Kidney epithelial cell (primary cell): ENCODE measurements at places on chromosomes 11 and 22.

- no peak for DNase-seq
Measured at GRCh38 chr11:119323532-119324033, 6.7 kb upstream of the MCAM start.

GRCh38 chr22:22378446-22379415, 129.8 kb downstream of the ZNF280B start:
- DNase-seq: no peak

GRCh38 chr11:27241311-27242122, 121.5 kb downstream of the CCDC34 start:
- peak; percentile 56 for DNase-seq

GRCh38 chr11:116535120-116535519, 237.7 kb downstream of the BUD13 start:
- DNase-seq: no peak

GRCh38 chr11:69646493-69647389, 5.8 kb downstream of the CCND1 start:
- no peak for DNase-seq

GRCh38 chr11:63869171-63869591, 30.3 kb downstream of the MARK2 start:
- no peak for DNase-seq

DNA sequence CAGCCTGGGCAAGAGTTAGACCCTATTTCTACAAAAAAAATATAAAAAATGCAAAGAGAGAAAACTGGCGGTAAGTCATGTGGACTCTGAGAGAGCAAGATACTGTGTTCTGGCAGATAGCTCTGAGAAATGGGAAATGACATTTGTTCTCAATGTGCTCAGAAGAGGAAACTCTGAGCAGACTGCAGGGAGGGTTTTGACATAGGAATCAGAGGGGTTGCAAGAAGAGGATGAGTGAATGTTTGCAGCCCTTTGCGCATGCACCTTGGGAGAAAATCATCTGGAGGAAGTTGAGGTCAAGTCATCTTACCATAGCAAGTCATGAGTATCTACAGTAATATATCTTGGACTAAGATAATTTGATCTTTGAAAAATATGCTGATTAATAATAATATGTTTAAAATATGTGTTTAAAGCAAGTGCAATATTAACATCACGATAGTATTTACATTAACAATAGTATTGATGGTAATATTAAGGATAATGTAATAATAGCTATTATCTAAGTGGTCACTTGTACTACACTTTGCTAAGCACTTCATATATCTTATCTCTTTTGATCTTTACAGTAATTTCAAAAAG, 2.6 kb downstream of the ACER3 start:
- DNase-seq: no peak

DNA sequence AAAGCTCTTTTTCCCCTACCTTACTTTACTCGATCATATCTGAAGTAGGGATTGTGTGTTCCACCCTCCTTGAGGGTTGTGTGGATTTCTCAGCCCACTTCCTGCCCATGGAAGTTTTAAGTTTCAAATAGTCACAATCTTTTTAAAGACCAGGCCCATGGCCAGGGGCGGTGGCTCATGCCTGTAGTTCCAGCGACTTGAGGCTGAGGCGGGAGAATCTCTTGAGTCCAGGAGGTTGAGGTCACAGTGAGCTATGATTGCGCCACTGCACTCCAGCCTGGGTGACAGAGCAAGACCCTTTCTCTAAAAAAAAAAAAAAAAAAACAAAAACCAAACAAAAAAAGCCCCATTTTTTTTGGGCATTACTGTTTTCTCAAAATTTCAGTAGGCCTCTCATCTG, 36.3 kb upstream of the LRRC10B start:
- no peak for DNase-seq

DNA sequence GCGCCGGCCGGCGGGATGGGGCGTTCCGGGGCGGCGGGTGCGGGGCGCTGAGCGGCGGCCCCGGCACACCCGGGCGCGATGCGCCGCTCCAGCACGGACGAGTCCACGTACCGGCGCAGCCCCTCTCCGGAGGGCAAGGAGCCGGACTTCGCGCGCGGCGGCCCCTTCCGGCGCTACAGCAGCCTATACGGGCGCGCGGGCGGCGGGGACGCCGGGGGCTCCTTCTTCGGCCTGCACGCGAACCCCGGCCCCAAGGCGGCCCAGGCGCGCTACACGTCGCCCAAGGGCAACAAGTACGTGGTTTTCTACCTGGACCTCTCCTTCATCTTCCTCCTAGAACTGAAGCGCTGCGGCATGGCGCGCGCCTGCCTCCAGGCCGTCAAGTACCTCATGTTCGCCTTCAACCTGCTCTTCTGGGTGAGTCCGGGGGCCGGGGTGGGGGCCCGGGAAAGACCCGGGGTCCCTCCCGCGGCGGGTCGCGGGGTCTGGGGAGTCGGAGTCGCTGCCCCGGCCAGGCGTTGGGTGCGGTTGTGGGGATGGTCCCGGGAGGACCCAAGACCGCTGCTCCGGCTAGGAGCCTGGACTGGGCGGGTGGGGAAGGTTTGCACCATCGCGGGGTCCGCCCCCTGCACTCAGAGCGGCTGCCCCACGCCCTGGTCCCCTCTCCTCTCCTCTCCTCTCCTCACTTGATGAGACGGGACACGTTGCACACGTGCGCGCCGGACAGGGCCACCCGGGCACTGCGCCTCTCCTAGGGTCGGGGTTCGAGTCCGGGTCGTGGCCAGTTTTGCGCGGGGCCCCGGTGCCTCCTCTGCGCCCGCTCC, 7.5 kb downstream of the TSPAN4 start:
- DNase-seq: no peak

DNA sequence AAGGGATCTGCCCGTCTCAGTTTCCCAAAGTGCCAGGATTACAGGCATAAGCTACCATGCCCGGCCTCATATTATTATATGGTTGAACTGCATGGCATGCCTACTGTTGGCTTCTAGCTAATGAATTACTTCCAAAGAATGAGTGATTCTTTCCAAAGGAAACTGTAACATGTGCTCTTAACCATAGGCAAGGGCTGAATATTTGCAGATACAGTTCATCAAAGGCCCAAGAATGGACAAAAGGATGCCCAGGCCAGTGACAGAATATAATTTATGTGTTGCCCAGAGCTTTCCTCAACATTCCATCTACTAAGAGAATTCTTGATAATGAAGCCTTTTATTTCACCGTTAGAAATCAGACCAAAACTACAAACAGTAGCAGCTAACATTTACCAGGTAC, 27.0 kb upstream of the CCDC89 start:
- no peak for DNase-seq

- DNase-seq: peak; percentile 49
Measured at GRCh38 chr11:4134806-4135205, 40.2 kb downstream of the RRM1 start.

- DNase-seq: no peak
Measured at GRCh38 chr11:2475136-2475918, 30.5 kb downstream of the KCNQ1 start.

- DNase-seq: no peak
Measured at GRCh38 chr11:66607126-66607834, 9.2 kb upstream of the RBM14 start.

DNA sequence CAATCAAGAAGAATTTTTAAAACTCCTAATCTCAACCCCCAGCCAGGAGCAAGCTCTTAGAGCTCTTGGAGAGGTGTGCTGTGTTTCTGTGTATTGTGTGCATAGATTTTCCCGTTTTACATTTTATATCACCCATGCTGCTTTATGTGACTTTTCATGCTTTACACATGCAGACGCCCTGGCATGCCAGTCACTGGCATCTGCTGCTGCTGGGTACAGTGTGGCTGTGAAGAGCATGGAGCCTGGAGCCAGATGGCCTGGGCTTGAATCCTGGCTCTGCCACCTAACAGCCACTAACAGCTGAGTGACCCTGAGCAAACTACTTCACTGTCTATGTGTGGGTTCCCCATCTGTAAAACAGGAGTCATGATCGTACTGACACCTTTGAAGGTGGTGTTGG, 23.1 kb downstream of the POLR3H start:
- DNase-seq: no peak

- DNase-seq: no peak
Measured at GRCh38 chr11:119317592-119318239, 786 bp upstream of the MCAM start.

- DNase-seq: no peak
Measured at GRCh38 chr11:64796757-64797541, 6.1 kb downstream of the MAP4K2 start.

- no peak for DNase-seq
Measured at GRCh38 chr11:84930863-84931262, 696.3 kb downstream of the DLG2 start.

- no peak for DNase-seq
Measured at GRCh38 chr11:75350743-75351540, 519 bp downstream of the ARRB1 start.

DNA sequence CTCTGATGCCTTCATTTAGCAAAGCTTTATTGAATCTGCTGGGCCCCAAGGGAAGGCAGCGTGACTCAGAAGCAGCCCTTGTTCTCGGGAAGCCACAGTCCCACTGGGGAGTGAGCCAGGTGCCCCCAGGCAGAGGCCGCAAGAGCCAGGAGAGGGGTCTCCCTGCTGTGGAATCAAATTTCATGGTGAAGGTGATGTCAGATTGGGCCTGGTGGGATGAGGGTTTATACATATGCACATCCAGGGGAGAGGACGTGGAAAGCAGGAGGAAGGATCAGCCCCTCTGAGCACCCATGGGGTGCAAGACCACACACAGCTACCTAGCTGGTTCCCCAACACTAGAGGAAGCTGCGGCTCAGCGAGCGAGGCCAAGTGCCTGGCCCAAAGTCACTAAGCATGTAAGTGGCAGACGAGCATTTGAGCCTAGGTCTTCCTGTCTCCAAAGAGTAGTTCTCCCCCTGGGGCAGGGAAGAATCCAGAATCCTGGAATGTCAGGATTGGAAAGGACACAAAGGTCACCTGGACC, 2.0 kb downstream of the SYNGR1 start:
- DNase-seq: no peak

DNA sequence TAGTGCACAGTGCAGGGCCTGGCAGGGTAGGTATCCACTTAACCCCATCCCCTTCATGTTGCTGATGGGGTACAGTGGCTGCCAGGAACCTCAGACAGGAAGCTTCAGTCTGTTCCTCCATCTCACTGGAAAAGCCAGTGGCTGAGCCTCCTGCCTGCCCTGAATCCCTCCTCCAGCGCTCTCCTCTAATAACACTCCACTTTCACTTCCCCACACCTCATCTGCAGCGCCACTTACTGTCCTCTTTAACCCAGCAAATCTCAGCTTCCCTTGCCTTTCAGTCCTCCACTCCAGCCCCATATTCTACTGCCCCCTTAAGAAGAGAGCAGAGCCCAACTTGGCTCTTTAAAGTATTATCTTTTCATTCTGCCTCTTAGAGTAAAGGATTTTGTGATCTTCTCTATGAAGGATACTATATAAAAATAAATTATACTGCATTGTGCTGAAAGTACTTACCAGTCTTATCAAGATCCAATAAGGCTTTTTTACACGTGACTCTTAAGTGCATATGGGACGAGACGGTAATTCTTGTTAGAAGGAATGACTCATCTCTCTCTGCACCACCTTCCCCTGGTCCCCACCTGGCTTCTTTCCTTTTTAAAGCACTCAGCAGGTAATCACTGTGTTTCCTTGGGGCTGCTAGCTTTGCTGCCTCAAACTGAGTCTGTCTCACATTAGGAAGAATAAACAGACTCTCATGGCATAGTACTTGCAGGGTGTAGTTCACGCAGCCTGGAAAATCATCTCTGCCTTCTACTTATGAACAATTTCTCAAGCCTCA, 238.0 kb upstream of the NARS2 start:
- DNase-seq: no peak

DNA sequence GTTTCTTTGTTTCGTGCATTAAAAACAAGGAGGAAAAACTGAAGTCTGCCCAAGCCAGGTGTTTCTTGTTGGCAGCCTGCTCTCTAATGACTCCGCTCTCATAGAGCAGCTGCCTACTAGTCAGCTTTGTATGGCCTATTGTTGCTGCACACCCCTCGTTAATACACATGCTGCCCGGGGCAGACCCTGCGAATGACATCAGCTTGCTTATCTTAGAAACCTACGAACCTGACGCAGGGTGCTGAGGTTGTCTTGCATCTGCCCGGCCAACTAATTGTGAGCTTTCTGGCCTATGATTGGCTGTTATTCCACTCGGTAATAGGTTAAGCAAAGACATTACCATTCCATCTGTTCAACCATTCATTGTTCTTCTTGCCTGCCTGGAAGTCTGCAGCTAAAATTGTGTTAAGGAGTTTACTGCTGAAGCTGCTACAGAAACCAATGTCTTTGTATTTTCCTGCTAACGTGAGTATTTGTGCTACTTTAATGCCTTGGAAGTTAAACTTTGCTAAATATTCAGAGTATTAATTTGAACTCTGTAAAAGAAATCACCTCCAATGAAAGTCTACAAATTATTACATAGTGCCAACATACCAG, 37.5 kb downstream of the ZC3H12C start:
- DNase-seq: peak; percentile 12

- DNase-seq: no peak
Measured at GRCh38 chr22:36497910-36498665, 8.8 kb downstream of the FOXRED2 start.

DNA sequence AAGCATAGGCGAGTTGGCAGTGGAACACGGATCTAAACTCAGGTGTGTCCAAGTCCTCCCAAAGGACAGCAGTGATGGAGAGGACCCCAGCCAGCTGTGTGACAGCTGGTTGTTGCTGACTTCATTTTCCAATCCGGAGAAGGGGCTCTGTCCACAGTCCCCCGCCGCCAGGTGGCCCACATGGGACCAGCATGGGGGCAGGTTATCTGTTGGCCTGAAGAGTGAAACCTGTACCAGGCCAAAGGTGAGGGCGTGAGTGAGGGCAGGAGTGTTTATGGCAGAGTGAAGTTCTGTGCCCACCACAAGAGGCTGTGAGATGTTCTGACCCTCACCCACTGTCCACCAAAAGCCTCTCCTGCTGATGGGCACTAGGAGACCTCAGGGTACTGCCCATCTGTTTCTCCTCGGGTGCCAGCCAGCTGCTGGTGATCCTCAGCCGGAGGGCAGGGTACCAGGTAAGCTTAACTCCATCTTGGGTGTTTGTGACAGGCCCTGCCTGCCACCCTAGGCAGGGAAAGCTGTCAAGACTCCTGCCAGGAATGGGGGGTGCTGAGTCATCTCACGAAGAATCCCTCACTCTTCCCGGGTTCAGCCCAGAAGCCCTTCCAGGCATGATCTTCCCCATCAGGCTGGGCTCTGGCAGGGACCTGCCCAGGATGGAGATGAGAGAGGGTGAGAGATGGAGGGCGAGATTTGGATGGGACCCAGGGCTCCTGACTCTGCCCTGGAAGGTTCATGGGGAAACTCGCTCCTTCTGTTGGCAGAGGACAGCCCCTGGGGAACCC, 15.5 kb upstream of the TAB1 start:
- DNase-seq: no peak

- no peak for DNase-seq
Measured at GRCh38 chr11:63978551-63979239, 4.3 kb downstream of the COX8A start.

DNA sequence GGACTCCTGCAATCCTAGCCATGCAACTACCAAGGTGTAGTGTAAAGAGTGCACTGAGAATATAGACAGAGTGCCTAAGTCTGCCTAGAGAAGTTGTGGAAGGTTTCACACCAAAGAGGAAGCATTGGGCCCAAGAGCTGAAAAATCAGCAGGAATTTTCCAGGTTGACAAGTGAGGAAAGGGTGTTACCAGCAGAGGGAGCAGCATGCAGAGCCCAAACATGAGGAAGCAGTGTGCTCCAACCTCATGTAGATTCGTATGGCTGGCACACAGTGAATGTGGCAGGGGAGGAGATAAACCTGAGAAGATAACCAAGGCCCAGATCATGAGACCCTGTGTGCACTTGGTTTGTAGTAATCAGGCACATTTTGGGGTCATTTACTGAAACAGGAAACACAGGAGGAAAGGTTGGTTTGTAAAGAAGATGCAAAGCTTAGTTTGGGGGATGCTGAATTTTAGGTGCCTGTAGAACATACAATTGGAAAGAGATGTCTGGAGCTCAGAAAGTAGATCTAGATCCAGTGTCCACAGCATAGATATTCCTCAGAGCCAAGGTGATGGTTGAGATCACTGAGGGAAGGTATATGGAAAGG, 1.7 kb downstream of the HPX start:
- no peak for DNase-seq
